Vagina (tissue), 2 donors: ENCODE measurements at places on chromosomes 5 and 9.

DNA sequence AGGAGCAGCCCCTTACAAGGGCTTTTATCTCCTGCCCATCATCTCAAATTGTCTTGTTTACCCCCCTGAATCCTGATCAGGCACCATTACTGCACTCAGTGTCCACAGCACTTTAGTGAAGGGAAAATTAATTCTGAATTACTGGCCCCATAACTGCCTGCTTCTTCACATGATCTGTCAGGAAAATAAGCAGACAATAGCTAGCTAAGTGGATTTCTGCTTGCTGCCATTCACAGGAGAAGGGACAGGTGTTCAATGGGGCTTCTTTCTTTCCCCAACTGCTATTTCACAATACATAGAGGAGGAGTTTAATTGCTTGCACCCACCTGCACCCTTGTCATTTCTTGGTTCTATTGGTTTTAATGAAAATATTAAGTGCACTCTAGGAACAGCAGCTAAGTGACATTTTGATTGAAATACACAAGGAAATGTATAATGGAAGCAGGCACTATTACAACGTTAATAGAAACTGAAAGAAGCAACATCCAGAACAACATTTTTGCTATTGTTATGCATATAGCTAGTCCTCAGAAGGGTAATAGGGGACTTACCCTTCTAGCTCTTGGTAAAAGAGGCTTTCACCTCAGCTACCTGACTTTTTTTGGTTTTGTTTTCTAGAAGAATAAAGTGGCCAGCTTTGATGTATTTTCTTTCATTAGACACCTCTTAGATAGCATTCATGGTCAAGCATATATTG lies 599.3 kb upstream of the TLE4 start:
- no peak for DNase-seq

DNA sequence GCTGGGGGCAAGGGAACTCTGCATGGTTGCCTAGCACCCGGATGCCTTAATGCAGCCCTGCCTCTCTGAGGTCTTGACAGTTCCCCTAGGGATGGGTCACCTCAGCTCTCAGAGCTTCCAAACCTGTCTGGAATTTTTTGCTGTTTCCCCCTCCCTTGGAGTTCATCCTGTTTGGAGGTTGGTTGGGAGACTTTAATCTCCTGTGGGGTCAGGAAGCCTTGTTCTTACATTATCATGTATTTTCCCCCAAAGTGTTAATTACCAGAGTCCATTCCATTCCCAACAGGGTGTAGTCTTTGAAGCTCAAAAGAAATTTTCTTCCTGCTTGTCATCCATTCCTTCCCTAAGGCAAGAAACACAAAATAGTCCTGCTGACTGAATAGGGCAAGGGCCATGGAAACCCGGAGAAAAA lies 150.3 kb upstream of the SPRY4 start:
- DNase-seq = no peak

GRCh38 chr5:10946050-10946449 lies 185.0 kb upstream of the DAP start:
- DNase-seq = peak; percentile 27

DNA sequence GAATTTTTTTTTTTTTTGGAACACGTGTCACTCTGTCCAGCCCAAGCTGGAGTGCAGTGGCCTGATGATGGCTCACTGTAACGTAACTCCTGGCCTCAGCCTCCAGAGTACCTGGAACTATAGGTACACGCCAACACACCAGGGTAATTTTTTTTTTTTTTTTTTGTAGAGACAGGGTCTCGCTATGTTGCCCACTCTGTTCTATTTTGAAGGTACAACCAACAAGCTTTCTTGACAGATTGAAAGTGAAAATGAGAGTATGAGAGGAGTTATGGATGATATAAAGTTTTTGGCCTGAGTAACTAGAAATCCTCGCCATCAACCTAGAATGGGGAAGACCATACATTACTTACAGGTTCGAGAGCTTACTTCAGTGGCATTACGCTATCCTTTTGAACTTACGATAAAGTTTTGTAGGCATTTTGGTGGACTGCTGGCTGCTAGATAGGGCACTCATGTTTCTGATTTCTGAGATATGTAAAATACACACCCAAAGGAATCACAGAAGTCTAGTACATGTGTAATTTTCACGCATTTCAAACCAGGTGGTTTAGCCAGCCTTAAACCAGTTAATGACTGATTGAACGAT lies 806 bp upstream of the CDC42SE2 start:
- no peak for DNase-seq

- no peak for DNase-seq
Measured at GRCh38 chr5:643351-643801, 31.2 kb downstream of the CEP72 start.
